Activated naive CD4-positive, alpha-beta T cell treated with anti-CD3 and anti-CD28 coated beads, Interleukin-2, amount 10 ng/mL, durations not matched to agents 7 days and 5 days (primary cell): ENCODE measurements at places on chromosomes 16 and 17.

DNA sequence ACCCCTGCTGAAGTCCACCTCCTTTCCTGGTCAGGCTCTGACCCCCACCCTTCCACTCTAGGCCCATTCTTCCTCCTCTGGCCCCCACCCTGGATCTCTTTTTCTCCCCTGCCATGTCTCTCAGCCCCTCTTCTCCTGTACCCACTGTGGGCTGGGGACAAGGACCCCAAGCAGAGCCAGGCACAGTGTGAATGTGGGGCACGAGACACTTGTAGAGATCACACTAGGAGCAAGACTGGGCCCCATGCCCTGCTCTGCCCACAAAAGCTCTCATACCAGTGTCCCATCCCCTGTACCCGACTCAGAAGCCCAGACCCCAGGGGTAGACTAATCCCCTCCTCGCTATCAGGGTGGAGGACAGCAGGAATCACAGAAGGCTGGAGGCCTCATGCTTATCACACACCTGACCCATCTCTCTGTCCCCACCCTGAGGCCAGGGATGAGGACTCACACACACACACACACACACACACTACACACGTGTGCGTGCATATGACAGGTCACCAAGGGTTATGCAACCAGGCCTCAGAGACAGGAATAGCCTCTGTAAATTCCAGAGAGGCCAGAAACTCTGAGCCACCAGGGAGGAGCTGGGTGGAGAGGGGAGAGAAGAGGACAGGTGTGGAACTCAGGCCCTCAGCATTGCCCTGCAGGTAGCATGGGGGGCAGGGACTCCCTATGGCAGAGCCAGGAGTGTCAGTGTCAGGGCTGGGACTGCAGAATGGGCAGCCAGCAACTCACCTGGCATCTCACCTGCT is 21.1 kb downstream of the ARHGAP27 start:
- no peak for DNase-seq

GRCh38 chr16:53083119-53083518 is 28.3 kb downstream of the CHD9 start:
- no peak for DNase-seq

GRCh38 chr17:31394544-31394943 is 3.1 kb downstream of the RAB11FIP4 start:
- DNase-seq: peak; percentile 83

GRCh38 chr16:66524601-66525164 is 25.2 kb downstream of the TK2 start:
- DNase-seq: peak; percentile 50

DNA sequence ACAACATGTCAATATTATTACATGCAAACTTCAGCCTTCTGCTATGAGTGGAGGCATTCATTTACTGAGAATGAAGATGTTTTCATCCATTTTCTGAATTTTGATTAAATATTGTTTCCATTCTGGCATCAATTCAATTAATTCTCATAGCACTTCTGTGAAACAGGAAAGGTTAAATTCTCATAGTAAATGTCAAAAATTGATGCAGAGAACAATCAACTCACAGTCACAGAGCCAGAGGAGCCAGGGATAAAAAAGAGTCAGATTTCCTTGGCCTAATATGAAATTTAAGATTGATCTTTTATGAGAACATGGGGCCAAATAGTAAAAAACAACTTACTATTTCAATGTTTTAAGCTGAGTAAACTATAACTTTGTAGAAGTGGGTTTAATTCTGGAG is 183.8 kb upstream of the AXIN2 start:
- no peak for DNase-seq
